ENCODE measurements at places on chromosomes 5 and 9.

DNA sequence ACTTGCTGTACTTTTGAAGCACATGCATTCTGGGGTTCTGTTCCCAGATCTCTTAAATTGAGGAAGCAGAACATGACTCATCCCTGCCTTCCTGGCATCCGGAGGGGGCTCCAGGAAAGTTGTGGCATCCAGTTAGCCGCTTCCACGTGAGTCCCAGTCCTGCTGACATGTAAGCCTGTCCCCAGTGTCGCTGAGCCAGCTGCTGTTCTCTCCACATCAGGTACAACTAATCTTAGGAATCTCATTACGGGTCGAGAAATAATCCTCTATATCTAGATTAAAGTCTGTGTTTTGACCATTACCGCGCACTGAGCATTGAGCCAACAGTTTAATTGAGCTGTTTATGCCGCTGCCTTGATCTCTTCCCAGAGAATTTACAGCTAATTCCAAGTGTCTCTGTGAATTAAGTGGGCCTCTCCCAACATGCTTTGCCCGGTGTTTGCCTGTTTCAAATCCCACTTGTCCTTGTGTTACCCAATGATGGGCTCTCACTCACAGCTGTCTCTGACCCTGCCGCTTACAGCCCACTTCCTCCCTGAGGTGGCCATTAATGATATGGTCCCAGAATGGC is 10.5 kb upstream of the SHB start:
- DNase-seq: no peak

DNA sequence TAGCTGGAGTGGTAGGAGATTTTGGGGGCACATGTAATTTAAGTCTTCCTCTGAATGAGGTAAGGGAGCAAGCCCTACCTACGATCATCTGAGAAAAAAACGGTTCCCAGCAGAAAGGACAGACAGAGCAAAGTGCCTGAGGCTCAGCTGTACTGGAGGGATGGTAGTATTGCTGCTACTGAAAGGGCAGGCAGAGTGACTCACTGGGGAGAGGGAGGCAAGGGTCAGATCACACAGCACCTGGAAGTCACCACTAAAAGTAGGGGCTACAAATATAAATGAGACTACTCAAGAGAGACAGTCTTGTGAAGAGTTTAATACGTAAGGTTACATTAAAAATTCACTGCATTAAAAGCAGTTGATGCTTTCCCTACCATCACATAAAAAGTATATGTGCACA is 75.9 kb downstream of the NFIB start:
- DNase-seq: no peak

- DNase-seq: peak; percentile 75
These were observed 92.3 kb downstream of the LMX1B start for GRCh38 chr9:126705767-126706697.

- DNase-seq: no peak
These were observed 224.7 kb downstream of the NFIB start for GRCh38 chr9:14089051-14089803.

- no peak for DNase-seq
These were observed 378.2 kb upstream of the KLF4 start for GRCh38 chr9:107867738-107868137.

DNA sequence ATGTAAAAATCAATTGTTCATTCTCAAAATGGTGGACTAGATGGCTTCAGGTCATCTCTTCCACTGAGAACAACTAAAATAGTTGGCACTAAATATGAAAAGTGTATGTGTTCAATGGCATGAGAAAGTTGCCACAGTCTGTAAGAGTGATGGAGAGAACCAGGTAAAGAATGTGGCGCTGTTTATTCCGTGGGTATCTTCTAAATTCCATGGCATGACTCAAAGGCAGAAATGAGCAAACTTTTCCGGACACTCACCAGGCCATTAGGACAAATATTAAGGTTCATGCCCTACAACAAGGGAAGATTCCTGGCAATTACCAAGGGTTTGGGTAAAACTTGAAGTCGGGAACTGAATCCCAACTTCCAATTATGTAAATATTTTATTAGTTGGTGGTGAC is 825.4 kb upstream of the CDH6 start:
- DNase-seq: no peak

DNA sequence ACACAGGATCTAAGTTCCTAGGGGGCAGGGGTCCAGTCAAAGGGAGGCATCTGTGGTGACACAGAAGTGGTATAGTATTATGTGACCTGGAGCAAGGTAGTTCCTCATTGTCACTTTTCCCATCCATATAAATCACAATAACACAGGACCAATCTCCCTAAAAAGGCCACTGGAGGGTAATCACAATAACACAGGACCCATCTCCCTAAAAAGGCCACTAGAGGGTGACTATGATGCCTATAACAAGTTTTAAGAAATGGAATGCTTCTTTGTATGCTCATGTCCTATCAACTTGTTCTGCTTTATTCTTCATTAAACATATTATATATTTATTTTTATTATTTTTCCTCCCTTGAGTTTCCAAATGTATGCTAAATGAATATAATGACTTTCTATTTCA is 254.6 kb downstream of the ASTN2 start:
- no peak for DNase-seq

DNA sequence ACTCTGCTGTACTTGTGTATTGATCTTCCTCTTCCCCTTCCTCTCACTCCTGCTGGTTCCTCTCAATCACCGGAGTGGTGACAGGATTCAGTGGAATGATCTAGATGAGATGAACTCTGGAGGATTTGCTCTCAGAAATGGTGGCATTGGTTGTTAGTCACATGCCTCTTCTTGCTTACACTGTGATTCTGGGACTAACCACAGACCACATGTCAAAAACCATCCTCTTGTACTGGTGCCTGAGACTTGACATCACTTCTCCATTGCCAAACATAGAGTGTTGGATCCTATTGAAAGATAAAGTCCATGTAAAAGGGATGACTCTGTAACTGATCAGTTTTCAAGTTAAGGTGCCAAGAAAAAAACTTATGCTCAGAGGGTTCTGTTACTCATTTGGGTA is 506.5 kb downstream of the DMAC1 start:
- DNase-seq: no peak

DNA sequence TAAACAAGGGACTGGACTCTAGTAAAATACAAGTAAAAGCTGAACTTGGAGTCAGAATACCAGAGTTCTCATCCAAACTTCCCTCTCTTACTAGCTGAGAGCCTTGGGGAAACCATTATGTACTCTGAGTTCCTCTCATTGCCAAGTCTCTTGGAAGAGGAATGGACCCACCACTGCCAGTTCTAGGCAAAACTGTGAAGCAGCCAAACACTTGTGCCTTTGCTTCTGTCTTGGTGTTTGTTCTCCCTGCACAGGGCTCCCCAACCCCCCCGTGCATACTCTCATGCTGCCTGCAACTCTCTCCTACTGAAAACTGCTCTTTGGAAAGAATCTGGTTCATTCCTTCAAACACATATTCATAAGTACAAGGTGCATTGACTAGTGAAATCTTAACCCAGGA is 102.6 kb downstream of the PDZD2 start:
- DNase-seq: no peak

DNA sequence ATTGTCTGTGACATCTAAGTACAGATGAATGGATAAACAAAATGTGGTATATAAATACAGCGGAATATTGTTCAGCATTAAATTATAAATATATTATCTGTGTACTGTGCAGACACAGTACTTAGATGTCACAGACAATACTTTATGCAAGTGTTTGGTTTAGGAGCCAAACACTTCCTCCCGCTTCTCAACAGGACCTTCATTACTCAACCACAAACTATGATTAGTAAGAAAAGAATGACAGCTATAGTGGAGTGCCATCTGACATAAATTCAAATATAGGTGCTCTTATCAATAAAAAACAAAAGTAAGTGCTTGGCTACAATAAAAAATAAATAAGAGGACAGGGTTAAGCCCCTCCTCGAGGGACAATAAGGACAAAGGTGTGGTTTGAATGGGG is 38.9 kb upstream of the STX17 start:
- DNase-seq: no peak

- DNase-seq: no peak
These were observed 257.0 kb upstream of the PRR16 start for GRCh38 chr5:120207129-120207528.

- DNase-seq: no peak
These were observed 22.0 kb downstream of the OTULIN start for GRCh38 chr5:14686517-14686916.

- DNase-seq: no peak
These were observed 276.2 kb downstream of the PDE4D start for GRCh38 chr5:59617186-59617771.

DNA sequence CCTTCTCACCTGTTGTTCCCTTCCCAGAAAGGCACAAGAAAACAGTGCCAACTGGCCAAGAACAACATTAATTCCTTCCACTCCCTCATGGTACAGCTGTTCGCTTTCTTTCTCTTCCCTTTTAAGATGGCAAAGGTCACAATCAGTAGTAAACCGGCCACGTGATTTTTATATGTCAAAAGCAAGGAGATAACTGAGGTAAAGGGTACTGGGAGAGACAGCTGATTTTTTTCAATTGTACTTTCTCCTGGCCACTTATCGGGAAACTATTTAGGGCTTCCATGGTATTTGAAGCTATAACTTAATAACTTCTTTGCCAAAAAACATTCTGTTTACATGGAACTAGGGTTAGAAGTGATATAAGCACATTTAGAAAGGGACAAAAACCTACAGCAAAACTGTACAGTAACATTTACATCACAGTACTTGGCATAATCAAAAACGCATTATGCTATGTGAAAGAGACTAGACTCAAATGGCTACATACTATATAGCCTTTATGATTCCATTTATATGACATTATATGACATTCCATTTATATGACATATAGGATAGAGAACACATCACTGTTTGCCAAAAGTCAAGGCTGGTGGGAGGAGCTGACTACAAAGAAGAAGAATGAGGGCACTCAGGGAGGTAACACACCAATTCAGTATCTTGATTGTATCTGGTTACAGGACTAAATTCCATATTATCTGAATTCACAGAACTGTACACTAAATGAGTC is 24.8 kb downstream of the PLPP1 start:
- no peak for DNase-seq

DNA sequence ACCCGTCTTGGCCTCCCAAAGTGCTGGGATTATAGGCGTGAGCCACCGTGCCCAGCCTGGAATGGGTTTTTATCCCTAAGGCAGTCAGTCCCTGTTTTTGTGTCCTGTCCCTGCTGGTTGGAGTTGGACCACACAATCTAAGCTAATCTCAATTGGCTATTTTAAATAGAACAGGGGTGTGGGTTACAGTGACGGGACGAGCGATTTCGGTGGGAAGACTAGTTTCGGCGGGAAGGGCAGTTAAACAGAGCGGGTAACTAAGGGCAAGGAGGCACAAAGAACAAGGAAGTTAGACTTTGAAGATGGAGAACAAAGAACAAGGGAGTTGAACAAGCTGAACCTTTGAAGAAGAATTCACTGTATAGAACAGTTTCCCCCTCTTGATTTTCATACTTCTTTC is 1.4 kb downstream of the GTF3C5 start:
- DNase-seq: no peak

DNA sequence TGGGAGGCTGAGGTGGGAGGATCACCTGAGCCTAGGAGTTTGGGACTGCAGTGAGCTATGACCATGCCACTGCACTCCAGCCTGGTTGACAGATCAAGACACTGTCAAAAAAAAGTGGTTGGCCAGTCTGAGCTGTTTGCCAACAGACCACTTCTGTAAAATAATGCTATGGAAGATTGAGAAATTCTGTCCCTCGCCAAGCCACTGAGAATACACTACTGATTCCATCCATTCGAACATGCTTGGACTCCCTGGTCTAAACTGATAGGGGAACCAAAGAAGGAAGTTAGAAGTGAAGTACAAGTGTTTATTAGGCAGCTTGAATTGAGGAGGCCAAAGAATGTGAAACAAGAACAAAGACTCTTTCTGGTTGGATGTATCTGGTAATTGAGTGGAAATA is 27.2 kb downstream of the ENC1 start:
- DNase-seq: no peak

DNA sequence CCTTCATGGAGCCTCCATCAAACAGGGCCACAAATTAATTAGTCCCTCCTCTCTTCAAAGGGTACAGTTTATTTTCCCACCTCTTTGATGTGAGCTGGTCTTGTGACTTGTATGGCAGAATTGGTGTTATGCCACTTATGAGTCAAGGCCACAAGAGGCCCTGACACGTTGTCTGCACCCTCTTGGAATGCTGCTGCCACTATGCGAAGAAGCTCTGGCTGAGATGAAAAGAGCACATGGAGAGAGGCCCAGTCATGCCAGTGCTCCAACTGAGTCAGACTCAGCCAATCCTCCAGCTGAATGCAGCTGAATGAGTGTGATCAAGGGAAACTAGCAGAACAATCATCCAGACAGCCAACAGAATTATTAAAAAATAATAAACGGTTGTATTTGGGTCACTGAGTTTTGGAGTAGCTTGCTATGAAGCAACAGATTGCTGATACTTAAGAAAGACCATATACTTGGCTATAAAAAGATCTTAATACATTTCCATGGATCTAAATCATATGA is 128.3 kb downstream of the MARCHF11 start:
- DNase-seq: no peak

- DNase-seq: no peak
These were observed 152.3 kb downstream of the TSSK1B start for GRCh38 chr5:113282472-113282871.

DNA sequence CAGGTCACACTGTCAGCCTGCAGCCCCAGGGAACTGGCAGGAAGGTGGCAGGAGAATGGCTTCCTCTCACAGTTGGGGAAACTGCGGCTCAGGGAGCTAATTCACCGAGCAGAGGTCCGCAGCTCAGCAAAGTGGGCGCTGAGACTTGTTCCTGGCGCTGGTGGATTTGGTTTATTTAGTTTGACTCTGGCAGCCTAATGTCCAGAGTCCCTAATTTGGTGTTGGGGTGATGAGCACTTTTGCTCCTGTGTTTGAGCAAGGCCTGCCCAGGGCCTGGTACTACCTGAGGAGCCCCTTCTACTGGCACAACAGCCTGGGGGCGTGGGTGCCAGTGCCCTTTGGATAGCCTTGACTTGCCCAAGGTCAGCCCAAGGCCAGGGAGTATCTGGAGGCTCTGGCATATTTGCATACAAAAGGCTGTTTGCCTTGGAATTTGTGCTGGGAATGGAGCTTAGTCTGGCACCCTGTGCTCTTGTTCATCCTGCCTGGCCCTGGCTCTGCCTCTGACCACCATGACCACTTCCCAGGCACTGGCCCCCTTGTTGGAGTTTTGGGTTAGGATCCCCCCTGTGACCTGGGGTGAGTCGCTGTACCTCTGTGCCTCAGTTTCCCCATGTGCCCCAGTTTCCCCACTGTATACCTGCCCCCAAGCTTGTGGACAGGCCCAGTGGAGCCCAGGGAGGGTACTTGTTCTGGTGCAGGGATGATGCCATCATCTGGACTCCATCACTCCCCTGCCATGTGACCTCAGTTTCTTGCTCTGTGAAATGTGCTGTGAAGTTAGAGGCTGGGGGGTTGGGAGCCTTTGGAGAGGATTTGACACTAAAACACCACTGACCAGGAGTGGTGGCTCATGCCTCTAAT is 1.4 kb downstream of the SUSD3 start:
- DNase-seq: no peak

DNA sequence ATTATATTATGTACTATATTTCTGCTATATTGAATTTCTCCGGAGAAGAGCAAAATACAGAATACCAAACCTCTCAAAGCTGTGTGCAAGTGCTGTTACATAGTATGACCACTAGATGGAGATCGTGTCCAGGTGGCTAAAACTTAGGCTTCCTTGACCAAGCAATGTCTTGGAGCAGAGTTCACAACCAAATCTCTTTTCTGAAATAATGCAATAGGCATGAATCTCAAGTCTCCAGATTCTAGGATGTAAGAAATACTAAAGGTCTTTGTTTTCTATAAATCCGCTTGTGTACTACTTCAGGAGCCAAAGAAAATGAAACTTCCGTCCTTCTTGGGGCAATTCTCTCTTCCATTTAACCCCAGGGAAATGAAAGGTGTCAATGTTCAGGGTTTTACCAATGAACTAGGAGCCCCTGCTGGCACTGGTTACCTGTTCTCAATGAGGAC is 181.5 kb upstream of the RAI14 start:
- no peak for DNase-seq

GRCh38 chr9:81314490-81314889 is 374.9 kb downstream of the TLE1 start:
- DNase-seq: no peak

All from stimulated activated CD8-positive, alpha-beta memory T cell treated with anti-CD3 and anti-CD28 coated beads, Interleukin-2, amount 100 ng/mL, for 48 hours (primary cell).